ENCODE measurements at places on chromosomes 2 and 18. TPM values are rescaled to one million over a fixed set of nuclear protein-coding genes. Genes with fewer than 3 reads are reported as not detected.

DNA sequence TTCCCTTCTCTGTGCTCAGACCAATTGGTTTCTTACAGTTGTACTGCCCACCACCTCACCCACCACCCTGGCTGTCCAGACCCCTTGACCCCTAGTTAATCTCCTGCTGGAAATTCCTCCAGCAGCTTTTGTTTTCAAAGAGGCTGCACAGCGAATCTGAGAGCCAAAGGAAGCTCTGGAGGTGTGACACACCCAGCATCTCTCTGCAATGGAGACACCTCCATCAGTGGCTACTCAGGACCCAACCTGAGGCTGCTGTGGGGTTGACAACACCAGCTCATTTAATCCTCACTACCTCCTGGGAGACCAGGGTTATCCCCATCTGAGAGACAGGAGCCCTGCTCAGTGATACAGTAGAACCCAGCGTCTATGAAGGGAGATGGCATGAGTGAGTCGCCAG, 86.4 kb downstream of the BIN1 start:
- H3K4me1 ChIP-seq, result peaks cover 4% of the 10 kb centered on the region
- DNase-seq, result no peak
- H3K27ac ChIP-seq, result no peak overlapping the region
- no peaks in the 10 kb centered on the region for H3K36me3 ChIP-seq
- H3K4me3 ChIP-seq, result no peak overlapping the region

- H3K27me3 ChIP-seq, result no peaks in the 10 kb centered on the region
- no peaks in the 10 kb centered on the region for H3K36me3 ChIP-seq
- no peak for DNase-seq
- no peak overlapping the region for H3K4me3 ChIP-seq
- H3K4me1 ChIP-seq, result peaks cover 19% of the 10 kb centered on the region
Measured at GRCh38 chr18:25133879-25134278, 218.1 kb downstream of the ZNF521 start.

DNA sequence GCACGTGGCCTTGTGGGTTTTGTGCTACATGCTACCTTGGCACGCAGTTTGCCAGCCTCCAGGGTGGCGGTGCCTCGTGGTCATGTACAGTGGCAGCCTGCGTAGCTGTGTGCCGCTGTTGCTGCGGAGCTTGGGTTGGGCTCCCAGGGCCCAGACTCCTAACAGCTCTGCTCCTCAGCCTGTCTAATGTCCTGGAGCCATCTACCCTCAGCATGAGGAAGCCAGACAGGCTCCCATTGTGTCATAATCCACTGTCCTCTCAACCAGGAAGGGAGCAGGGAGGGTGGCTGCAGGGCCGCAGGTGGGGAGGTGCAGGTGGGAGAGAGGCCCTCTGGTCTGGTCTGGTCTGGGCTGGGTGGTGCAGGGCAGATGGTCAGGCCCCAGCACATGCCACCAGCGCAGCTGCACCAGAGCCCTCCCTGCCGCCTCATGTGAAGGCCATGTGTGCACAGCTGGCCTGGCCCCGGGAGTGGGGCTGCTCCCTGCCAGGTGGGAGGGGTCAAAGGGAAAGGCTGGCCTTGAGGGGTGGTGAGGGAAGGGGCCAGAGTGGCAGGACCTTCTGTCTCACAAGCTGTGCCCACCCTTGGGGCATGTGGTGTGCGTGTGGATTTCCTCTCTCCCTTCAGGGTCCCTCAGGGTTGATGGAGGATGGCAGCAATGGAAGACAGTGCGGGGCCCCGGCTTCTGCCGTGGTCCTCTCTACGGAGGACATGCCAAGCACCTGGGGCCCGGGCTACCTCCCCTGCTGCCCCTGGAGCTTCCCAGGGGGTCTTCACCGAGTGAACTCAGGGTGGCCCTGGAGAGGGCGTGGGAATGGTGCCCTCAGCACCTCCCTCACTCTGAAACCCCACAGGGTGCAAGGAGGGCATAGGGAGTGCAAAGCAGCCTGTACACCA, 4.8 kb downstream of the ATOH8 start:
- no peak overlapping the region for H3K27ac ChIP-seq
- peaks cover 58% of the 10 kb centered on the region for H3K27me3 ChIP-seq
- no peaks in the 10 kb centered on the region for H3K36me3 ChIP-seq
- H3K4me1 ChIP-seq, result peaks cover 6% of the 10 kb centered on the region
- DNase-seq, result no peak

DNA sequence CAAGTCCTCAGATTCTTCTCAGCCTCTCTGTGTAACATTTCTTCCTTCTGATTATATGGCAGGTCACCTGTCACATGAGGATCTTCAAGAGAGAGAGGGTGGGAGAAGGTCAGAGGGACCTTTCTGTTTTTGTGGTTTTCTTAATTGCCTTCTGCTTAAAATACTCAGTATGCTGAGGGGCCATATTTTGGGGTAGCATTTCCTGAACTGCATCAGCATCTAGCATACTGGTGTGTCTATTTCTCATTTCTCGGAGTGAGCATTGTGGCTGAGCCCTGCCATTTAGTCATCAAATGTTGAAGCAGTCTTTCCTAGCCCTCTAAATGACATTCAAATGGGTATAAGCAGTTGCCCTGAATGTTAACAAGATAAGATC, 162.7 kb downstream of the MYO3B start:
- H3K4me1 ChIP-seq, result peaks cover 36% of the 10 kb centered on the region
- no peak overlapping the region for H3K4me3 ChIP-seq
- H3K27ac ChIP-seq, result no peak overlapping the region
- no peaks in the 10 kb centered on the region for H3K27me3 ChIP-seq

DNA sequence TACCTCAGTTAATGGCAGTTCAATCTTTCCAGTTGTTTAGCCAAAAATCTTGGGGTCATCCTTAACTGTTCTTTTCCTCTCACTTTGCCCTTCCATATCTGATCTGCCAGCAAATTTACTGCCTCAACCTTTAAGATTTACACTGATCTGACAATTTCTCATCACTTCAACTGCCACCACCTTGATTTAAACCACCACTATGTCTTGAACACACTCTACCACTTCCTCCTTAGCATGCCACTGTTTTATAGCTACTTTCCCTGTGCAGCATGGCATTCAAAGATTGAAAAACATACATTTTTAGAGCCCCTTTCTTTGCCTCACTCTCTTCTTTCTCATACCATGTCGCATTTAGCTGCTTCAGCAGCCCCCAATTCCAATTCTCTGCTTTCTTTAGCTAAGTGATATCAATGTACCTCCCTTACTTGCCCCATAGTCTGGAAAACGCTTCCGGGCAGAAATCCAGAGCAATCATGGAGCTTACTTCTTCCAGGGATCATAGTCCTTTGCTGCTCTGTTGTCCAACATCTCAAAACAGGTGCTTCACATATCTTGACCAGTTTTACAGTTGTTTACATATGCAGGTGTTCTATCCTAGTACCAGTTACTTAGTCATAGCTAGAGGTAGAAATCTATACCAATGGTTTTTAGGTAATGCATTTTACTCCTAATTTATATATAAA, 10.9 kb downstream of the PGAP1 start:
- H3K4me3 ChIP-seq, result no peak overlapping the region
- peaks cover 13% of the 10 kb centered on the region for H3K4me1 ChIP-seq
- DNase-seq, result no peak
- no peaks in the 10 kb centered on the region for H3K27me3 ChIP-seq
- H3K36me3 ChIP-seq, result peaks cover 22% of the 10 kb centered on the region

DNA sequence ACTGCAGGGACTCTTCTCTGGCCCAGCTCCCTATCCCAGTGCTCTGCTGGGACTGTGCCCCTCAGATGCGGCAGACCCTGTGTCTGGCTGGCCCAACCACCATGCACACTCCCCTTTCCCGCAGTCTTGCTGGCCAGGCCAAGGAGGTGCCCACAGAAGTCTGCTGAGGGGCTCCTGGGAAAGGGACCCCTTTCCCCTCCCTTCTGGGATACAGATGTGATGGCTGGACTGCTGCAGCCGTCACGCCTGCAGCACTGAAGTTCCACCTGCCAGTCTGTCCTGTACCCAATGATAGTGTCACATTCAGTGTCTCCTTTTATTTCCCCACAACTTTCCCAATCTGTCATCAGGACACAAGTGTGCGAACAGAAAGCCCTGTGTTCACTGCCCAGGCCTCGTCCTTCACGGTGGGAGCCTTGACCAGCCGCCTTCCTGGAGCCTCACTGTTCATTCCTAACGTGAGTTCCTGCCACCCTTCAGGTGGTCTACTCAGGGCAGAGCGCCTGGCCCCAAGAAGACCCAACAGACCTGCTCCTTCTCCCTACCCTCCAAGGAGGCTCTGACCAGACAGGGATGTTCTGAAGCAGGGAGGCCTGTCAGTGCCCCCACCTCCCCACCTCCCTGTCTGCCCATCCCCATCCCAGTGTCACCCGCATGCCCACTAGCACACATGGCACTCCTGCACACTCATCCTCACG, 47.1 kb downstream of the ANKMY1 start:
- no peaks in the 10 kb centered on the region for H3K4me1 ChIP-seq
- no peak overlapping the region for H3K4me3 ChIP-seq
- no peak overlapping the region for H3K27ac ChIP-seq
- H3K36me3 ChIP-seq, result no peaks in the 10 kb centered on the region

DNA sequence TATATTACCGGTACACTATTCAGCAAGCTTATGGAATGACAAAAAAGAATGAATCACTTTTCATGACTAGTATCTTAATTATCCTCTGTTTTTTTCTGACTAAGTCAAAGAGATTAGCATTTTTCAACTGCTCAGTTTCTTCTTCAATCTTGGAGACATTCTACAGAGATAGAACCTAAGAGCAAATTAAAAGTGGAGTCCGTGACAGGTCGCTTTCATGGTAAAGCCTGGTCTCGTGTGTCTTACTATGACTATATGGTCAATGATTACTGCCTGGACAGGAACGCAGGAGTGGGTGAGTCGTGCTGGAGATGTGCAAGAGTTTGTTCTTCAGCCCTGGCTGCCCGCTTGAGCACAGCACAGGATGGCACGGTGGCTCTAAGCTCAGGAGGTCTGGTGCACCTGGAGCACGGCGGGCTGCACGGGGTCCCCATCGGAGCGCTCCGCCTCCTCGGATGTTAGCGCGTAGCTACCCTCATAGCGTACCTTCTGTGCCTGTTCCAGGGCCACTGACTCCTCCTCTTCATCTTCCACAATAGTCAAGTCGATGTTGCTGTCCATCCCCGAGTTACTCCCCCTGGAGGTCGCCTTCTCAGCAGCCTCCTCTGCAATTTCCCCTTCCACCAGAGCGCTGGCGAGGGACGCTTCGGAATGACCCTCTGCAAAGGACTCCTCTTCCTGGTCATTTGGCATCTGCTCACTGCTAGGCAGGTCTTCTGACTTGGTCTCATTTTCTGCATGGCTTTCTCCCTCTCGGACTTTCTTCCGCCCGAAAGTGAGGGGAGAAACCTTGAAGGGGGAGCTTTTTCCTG, 11.1 kb downstream of the CAVIN2 start:
- DNase-seq, result peak; percentile 63
- peaks cover 9% of the 10 kb centered on the region for H3K4me1 ChIP-seq
- no peaks in the 10 kb centered on the region for H3K36me3 ChIP-seq
- H3K4me3 ChIP-seq, result no peak overlapping the region

GRCh38 chr2:159551806-159552205, 64.5 kb downstream of the BAZ2B start:
- no peaks in the 10 kb centered on the region for H3K36me3 ChIP-seq
- no peaks in the 10 kb centered on the region for H3K27me3 ChIP-seq
- no peak for DNase-seq
- no peak overlapping the region for H3K27ac ChIP-seq
- H3K4me1 ChIP-seq, result peaks cover 4% of the 10 kb centered on the region
- no peak overlapping the region for H3K4me3 ChIP-seq

- peaks cover 75% of the 10 kb centered on the region for H3K4me1 ChIP-seq
- no peak for DNase-seq
- no peak overlapping the region for H3K4me3 ChIP-seq
- no peaks in the 10 kb centered on the region for H3K27me3 ChIP-seq
- H3K36me3 ChIP-seq, result no peaks in the 10 kb centered on the region
- H3K27ac ChIP-seq, result no peak overlapping the region
Measured at GRCh38 chr2:74843433-74843832, 9.5 kb downstream of the HK2 start.

- no peaks in the 10 kb centered on the region for H3K36me3 ChIP-seq
- DNase-seq, result no peak
- H3K4me1 ChIP-seq, result no peaks in the 10 kb centered on the region
Measured at GRCh38 chr2:237134321-237135230, 48.9 kb downstream of the COPS8 start.

DNA sequence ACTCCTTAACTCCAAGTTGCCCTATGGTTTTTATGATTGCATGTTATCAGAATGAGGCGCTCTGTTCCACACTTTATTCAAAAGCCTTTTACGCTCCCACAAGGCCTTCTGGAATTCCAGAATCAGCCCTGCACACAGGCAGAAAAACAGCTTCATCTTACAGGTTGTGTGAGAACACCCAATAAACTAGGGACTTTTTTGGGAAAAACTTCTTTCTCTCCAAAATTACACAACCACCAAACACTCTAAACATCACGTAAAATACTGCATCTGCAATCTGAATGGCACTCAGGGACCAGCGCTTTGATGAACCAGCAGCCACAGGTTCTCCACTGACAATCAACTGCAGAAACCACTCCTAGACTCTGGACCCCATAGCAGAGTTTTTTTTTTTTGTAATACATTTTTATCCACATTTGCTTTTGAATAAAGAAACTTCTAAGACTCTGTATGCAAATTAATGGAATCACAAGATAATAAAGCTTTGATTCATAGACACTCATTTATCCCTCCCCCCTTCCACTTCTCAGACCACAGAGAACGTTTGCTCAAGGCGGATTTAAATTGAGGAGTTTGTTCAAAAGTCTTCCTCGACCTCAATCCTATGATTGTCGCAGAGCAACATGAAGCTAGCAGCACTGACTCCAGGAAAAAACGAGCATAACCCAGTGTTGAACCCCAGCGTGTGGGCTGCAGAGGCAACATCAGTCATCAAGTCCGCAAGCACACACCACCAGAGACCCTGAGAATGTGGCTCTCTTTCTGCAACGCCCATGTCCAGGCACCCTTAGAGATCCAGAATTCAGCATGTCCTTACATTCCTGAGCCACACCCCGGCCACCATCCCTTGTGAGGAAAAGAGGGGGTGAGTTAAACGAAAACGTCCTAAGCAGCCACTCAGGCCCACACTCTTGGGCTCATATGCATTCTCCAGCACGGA, 116.5 kb downstream of the MBP start:
- no peak overlapping the region for H3K4me3 ChIP-seq
- peaks cover under 1% of the 10 kb centered on the region for H3K4me1 ChIP-seq
- H3K27ac ChIP-seq, result no peak overlapping the region
- no peak for DNase-seq
- no peaks in the 10 kb centered on the region for H3K36me3 ChIP-seq
- H3K27me3 ChIP-seq, result no peaks in the 10 kb centered on the region

DNA sequence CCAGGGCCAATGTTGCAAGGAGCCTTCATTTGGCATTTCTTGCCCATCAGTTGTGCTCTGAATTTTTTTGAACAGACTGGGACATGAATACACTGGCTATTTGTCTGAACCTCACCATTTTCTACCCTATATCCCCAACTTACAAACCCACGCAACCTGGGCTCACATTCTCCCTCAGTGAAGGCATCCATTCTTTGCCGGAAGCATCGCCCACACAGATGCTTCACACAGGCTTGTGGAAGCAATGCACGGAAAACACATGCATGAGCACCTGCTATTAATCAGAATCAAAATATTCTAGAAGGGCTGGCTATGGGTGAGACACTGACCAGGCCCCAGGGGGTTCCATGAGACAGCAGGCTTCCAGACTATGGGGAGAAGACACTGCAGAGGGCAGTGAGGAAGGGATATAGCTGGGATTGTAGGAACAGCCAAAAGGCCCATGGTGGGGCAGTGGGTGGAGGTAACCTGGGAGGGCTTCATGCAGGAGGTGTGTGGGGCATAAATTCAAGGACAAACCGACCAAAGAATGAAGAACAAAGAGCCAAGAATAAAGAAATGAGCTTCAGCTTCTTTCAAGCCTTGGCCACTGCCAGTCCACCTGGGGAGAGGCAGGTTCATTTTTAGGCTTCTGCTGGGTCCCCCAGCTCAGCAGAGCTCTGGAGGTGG, 261.5 kb downstream of the CELF4 start:
- H3K4me1 ChIP-seq, result no peaks in the 10 kb centered on the region
- no peak overlapping the region for H3K4me3 ChIP-seq
- no peak overlapping the region for H3K27ac ChIP-seq

The ACMSD gene
- not detected for total RNA-seq

The TMEM182 gene
- 7.2 TPM for total RNA-seq

The CYS1 gene
- 0.04 TPM for total RNA-seq
